ENCODE measurements at places on chromosomes 7 and 10. TPM values are rescaled to one million over a fixed set of nuclear protein-coding genes. Genes with fewer than 3 reads are reported as not detected.

CTAGE8 gene
- total RNA-seq, result 3.1 TPM

CUBN gene
- total RNA-seq, result 0.92 TPM

LRRC18 gene
- 0.20 TPM for total RNA-seq

CYP3A7 gene
- 92.6 TPM for total RNA-seq

CFAP58 gene
- total RNA-seq, result 0.12 TPM

POLR2J gene
- 43.6 TPM for total RNA-seq

SFR1 gene
- 5.1 TPM for total RNA-seq

ATG9B gene
- 1.2 TPM for total RNA-seq

UTF1 gene
- not detected for total RNA-seq

TET1 gene
- 3.1 TPM for total RNA-seq

ZNF853 gene
- 11.2 TPM for total RNA-seq

GIMAP1 gene
- 5.1 TPM for total RNA-seq

CDC14C gene
- not detected for total RNA-seq

NXPH1 gene
- total RNA-seq, result 0.95 TPM

STARD3NL gene
- total RNA-seq, result 27.3 TPM

PPP1R17 gene
- total RNA-seq, result not detected

PHF14 gene
- total RNA-seq, result 29.2 TPM

BRI3 gene
- 198 TPM for total RNA-seq

IGFBP1 gene
- total RNA-seq, result 0.20 TPM

DNA sequence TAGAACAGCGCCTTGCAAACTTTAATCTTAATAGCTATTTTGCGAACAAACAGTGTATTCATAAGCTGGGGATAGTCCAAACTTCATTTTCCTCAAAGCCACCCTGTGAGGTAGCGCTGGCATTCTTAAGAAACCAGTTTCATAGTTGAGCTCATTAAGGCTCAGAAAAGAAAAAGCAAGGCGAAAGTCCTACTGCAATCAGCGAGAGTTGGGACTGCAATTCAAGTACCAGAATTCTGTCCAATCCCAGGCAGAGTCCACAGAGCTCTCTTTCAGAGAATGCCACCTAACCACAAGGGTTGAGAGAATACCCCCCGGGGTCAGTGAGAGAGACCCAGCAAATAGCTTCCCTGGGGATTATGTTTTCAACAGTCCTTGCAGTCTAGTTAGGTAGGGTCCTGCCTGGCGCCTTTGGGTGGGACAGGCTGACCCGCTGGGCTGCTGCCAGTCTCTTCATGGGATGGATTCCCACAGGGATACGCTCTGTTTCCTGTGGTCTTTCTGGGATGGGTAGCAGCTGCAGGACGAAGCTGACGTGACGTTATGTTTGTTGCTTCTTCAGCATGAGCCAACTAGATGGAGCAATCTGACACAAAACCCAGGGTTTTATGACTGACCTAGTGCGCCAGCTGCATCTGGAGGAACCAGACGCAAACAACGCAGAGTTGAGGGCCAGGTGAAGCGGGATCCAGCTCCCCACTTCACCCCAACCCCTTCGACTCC, 16.0 kb downstream of the BMPER start:
- DNase-seq, result peak; percentile 22

GRCh38 chr7:4602905-4603842, 78.9 kb upstream of the FOXK1 start:
- DNase-seq, result no peak

DNA sequence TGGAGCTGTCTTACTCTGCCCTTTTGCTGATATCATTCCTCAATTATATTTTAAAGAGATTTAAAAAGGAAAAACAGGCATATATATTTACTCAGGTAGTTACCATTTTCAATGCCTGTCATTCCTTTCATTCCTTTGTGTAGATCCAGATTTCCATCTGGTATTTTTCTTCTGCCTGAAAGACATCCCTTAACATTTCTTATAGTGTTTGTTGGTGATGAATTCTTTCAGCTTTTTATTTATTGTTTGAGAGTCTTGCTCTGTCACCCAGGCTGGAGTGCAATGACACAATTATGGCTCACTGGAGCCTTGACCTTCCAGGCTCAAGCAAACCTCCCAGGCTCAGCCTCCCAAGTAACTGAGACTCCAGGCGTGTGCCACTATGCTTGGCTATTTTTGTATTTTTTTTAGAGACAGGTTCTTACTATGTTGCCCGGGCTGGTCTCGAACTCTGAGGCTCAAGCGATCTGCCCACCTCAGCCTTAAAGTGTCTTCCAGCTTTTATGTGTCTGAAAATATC, 5.6 kb upstream of the POM121 start:
- DNase-seq, result no peak

- no peak for DNase-seq
Observed at GRCh38 chr10:105017116-105017515, 376.0 kb downstream of the SORCS3 start.

DNA sequence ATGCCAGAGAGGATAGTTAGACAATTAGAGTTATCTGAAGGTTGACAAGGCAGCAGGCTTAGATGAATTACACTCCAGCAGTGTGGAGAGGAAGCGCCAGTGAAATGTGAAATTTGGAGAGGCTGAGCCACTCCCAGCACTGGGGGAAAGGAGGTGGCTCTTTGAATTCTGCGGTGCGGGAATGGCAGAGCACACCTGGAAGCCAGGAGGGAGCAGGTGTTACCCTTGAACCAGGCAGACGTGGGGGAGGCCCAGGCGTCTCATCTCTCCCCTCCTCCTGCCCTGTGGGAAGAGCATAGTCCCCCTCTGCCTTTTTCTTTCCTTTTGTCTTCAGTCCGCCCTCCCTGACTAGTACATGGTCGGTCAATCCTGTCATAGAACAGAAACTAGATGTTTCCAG, 203.1 kb downstream of the DPP6 start:
- DNase-seq, result no peak

DNA sequence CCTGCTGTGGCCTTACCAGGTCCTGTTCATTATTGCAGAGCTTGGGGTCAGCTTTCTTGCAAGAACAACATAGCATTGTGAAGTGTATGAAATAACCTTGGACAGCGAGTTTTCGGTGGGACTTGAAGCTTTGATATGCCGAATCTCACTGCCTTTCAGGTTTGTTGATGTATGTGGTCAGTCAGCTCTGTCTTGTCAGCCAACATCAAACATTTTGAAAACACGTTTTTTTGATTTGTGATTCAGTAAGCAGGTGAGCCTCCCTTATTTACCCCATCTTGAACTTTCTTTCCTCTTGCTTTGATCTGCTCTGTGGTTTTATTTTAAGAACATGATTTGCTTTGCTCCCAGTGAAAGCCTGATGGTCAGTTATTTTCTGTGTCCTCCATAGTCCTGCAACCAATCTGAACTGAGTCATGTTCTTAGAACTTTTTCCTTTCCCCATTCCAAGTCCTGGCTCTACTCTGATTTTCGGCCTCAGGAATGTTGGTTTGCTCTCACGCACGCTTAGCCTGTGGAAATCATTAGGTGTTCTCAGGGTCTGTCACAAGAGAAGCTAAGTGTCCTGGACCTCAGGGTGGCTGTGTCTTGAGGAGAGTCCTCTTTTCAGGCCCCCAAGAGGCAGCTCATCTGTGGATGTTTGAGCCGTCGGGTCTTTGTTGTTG, 8.7 kb downstream of the WBP1L start:
- DNase-seq, result no peak

DNA sequence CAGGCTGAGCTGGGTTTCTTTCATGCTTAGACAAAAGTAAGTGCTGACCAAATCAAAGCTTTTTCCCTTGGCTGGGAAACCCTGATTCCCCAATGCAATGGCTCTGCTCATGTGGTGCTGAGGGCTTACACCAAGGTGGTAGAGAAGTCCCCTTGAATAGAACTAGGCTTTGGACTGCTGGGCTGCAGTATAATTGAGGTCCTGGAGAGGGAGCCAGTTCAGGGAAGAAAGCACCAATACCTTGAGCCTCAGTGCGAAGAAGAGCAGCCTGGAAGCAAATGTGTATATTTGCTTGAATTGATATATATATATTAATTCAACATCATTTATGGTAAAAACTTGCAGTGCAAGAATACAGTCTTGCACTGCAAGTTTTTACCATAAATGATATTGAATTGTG, 391.1 kb downstream of the RPS24 start:
- DNase-seq, result no peak

GRCh38 chr10:128055061-128055868, 71.0 kb downstream of the MKI67 start:
- DNase-seq, result no peak

- no peak for DNase-seq
Observed at GRCh38 chr7:154777023-154777422, 225.9 kb downstream of the PAXIP1 start.

DNA sequence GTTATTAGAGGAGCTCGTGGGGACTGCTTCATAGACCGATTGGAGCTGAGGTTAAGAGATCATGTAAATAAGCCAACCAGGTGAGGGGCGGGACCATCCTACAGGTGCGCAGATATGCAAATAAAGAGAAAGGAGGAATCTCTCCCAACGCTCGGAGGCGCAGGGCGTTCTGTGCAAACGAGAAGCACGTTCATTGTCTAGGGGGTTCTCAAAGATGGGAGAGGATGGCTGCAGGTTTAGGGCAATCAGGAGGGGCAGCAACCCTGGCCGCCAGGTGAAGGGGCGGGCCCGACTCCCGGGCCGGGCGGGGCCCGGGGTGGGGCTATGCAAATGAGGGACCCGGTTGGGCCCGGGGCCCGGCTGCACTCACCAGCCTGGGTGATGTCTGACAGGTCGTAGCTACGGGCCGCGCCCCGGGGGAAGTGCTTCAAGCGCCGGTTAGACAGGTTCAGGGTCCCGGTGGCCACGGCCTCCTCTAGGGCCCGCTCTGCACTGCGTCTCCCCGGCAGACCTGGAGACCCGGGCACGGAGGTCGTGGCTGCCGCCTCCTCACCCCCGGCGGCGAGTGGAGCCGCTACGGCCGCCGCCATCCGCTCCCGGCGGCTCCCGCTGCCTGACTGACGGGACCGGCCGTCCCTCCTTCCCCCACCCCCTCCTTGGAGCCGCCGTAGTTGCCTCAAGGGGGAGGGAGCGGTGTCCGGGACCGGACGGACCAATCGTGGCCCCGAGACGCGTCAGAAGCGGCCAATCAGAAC, at the start of gene LRCH4:
TSS of gene LRCH4 (minus strand) at position 619 of the 755 bp plus-strand sequence. CDS start at position 590, 29 bp downstream.
- DNase-seq, result peak; percentile 63

- DNase-seq, result no peak
Observed at GRCh38 chr10:84944187-84944586, 615.8 kb downstream of the CCSER2 start.

DNA sequence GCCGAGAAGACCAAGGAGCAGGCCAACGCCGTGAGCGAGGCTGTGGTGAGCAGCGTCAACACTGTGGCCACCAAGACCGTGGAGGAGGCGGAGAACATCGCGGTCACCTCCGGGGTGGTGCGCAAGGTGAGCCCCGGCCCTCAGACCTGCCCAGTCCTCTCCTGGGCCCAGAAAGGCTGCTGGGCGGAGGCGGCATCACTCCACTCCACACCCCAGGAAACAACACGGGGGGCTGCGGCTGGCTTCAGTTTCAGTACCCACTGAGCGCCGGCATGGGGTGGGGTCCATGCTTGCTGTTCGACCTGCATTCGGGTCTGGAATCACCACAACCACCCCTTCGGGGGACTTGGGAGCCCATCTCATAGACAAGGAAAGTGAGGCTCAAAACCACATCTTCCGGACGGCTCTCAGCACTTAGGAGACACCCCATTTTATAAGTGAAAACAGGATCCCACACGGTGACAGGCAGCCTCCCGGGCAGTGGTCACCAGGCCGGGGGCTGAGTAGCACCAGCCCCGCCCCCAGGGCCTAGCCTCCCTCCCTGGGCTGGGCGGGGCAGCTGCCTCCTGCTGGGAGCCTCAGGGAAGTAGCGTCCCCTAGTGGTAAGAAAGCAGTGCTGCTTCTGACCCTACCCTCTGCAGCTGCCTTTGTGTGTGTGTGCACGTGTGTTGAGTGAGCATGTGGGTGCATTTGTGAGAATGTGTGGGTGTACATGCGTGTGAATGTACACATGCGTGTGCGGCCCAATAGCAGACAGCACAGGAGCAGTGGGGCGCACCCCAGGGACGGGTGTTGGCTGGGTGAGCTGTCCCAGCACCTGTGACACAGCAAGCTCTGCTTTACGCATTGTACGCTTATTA, 1.8 kb downstream of the SNCG start:
- DNase-seq, result no peak

GRCh38 chr10:110751850-110752249, 107.7 kb downstream of the RBM20 start:
- DNase-seq, result no peak

- DNase-seq, result no peak
Observed at GRCh38 chr7:152103691-152104090, 78.2 kb downstream of the GALNT11 start.

DNA sequence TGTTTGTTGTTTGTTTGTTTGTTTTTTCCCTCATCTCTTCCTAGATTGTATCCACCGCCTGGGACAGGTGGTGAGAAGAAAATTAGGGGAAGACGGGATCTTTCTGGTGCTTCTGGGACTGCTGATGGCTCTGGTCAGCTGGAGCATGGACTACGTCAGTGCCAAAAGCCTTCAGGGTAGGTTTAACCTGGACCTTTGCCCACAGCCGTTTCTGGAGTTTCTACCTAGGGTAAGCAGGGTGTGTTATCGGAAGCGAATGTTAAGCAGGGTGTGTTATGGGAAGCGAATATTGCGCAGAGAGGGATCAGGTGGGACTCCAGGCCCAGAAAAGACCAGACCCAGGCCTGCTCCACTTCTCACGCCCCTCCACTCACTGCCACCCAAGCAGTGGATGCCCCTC, 4.7 kb downstream of the CLCN1 start:
- no peak for DNase-seq

DNA sequence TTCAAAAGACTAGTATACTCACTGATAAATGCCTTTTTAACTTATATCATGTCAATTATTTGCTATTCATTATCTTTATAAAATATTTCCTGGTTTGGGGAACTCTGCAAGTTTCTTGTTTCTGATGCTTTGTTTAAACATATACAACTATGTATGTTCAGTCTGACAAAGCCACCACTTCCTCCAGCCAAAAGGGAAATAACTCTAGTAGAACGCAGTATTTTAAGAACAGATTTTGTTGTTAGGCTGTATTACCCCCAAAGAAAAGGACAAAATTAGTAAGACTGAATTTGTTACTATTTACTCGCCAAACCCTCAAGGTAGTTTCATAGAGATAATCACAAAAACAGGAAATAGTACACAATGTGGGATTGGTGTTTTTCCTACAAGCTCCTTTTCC, 78.9 kb downstream of the LRRTM3 start:
- DNase-seq, result no peak

- DNase-seq, result no peak
Observed at GRCh38 chr10:59905731-59906416, 482 bp downstream of the CCDC6 start.

GRCh38 chr10:36676321-36676720, 449.1 kb upstream of the ANKRD30A start:
- DNase-seq, result no peak

DNA sequence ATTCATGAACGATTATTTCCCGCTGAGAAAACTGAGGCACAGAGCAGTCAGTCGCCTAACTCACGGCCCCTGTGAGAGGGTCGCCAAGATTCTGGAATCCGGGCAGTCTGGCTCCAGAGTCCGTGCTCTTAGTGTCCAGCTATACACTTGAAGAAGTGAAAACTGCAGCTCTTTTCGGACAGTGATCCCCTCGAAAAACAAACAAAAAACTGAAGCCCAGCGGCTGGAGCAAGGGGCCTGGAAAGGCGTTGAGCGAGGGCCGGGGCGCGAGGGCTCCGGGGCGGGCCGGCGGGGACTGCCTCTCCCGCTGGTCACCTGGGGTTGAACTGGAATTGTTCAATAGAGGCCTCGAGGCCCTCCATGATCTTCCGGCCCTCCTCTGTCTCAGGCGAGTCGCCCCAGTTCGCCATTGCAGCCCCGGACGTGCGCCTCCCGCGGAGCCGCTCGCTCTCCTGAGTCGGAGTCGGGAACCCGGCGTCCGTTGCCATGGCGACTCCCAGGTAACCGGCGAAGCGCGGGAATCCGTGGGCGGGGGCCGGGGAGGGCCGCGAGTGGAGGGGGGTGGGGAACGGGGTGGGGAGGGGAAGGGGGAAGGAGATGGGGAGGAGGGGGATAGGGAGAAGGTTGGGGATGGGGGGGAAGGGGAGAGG, 881 bp downstream of the C10orf67 start:
- DNase-seq, result peak; percentile 33

Measured in mucosa of gallbladder (tissue), 1 donor.